Activated gamma-delta T cell (primary cell): ENCODE measurements at places on chromosomes 6 and 20.

DNA sequence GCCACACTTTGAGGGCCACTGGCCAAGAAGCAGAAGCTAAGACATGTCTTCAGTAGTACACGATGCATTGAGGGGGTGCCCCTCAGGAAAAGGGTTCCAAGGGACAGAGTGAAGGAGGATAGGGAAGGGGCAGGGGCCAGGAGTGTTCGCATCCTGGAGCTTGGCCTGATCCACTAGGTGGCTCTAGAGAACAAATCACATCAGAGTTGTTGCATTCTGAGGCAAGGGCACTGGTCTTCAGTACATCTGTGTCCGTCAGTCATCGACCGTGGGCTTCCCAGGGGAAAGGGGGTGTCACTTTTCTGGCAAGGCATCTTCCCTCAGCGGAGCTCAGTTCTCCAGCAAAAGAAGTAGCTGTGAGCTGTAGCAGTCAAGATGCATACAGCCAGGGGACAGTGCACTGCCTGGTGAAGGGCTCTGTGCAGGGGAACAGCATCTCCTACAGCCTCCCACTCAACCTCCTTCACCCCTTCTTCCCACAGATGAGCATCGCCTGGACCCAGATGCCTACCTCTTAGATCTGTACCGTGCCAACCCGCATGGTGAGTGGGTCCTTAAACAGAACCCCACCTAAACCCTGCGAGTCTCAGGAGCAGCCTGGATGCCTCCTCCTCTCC is 47.8 kb downstream of the ARHGAP40 start:
- no peak for DNase-seq

- no peak for DNase-seq
Observed at GRCh38 chr6:3340894-3341293, 82.1 kb downstream of the PSMG4 start.

- no peak for DNase-seq
Observed at GRCh38 chr20:20440886-20441658, 73.2 kb downstream of the INSM1 start.

GRCh38 chr20:45157962-45158361 is 16.7 kb upstream of the PI3 start:
- no peak for DNase-seq
